Bone marrow (tissue), 2 donors: ENCODE measurements at places on chromosomes 7 and 10.

DNA sequence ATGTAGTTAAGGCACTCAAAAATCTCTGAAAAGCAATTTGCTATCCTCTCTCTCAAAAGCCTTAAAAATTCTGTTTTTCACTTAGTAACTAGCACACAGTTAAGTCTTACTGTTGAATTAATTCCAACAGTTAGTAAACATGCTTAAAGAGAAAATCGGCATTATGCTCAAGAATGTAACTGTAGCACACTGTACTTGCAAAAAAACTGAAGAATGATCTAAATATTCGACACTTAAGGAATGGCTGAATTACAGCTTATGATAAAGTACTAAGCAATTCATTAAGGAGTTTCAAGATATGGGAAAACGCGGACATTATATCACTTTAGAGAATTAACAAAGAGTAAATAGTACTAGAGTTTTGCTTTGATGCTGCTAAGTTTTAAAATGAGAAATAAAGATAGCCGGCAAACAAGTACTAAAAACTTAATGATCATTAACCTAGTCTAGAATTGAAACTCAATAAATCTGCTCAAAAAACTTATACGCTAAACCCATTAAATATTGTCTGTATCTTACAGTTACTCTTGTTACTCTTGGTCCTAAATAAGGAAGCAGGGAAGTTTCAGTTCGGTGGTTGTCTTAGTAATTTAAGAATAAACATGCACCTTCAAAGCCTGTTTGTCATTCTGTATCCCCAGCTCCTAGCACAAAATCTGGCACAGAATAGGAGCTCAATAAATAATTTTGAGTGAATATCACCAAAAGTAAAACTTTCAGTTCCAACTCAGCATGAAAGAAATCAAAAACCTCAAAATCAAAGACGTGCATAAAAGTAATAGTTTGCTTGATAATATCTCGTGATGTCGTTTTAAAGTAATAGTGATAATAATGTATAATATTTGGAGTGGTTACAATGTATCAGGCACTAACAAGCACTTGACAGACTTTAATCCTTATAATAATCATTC is 1.2 kb downstream of the TRDMT1 start:
- DNase-seq = no peak

DNA sequence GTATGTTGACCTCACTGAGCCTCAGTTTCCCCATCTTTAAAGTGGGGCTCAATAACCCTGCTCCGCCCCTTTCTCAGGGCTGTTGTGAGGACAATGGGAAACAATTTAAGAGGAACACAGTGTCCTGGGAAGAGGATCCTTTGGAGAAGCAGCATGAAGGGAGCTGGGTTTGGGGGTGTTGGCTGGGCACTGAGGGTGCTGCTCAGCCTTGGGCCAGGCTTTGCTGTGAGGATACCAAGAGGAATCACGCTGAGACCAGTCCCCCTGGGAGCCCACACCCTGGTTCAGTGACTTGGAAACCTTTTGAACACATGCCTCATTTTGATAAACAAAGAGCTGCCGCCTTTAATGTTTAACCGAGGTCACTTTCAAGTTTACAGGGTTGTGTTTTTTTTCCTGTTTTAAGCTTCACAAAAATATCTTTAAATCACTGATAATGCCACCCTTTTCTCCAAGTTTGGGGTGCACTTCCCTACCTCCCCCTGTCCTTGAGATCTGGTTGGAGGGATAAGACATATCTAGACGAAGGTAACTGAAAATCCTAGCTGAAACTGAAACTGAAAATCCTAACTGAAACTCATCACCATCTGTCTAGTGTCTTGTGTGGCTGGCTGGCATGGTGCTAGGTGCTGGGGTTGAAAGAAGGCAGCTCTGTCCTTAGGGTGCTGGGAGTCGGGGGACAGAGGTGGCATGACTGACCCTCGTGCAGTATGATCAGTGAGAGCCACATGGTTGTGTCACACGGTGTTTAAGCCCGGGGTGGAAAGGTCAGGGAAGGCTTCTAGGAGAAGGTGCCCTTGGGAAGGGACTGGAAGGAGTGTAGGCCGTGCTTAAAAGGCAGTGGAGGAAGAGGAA is 27.7 kb downstream of the ZNF775 start:
- peak; percentile 70 for DNase-seq

DNA sequence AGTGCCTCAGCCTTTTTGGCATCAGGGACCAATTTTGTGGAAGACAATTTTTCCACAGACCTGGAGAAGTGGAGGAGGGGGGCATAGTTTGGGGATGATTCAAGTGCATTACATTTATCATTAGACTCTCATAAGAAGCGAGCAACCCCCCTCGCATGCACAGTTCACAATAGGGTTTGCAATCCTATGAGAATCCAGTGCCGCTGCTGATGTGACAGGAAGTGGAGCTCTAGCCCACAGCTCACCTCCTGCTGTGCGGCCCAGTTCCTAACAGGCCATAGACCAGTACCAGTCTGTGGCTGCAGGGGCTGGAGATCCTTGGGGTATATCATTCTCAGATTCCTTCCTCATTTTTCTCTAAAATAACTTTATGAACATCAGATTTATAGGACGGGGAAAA is 50.8 kb downstream of the ATAD1 start:
- DNase-seq = no peak

DNA sequence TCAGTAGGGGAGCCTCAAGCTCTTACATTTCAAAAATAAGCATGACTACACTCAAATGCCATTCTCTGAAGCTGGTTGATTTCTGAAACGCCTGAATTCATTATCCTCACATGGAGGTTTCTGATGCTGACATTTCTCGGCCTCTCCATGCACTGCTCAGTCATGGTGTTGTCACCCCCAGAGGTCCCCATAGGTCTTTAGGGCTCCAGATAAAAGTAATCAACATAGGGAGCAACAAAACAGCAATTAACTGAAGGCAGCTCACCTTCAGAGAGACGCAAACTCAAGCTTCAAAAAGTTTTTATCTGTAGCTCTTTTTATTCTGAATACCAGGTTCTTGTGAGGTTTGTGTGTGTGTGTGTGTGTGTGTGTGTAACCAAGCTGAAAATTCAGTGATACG is 223.2 kb upstream of the LRRN3 start:
- no peak for DNase-seq

- DNase-seq = no peak
These were observed 155.9 kb downstream of the ARID5B start for GRCh38 chr10:62057359-62057758.

- no peak for DNase-seq
These were observed 123.3 kb downstream of the TRRAP start for GRCh38 chr7:99001482-99002147.

DNA sequence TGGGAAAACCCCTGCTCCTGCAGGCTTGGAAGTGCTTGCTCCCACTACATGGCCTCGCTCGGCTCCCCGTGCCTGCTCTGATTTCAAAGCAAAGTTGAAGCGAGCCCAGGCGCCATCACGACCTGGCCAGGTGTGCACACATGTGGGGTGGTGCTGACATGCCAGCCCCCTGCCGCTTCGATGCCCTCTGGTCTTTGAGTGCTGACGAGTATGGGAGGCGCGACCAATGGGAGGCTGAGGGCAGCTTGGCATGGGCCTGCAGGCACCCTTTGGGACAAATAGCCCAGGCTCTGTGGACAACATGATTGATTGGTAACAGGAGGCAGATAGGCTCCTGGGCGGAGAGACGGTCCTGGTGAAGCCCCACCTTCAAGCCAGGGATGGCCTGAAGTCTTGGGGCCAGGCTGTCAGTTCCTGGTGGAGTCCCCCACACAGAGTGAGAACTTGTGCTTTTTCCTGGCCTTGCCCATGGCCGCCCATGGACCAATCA is 252.4 kb upstream of the SEMA3A start:
- no peak for DNase-seq

DNA sequence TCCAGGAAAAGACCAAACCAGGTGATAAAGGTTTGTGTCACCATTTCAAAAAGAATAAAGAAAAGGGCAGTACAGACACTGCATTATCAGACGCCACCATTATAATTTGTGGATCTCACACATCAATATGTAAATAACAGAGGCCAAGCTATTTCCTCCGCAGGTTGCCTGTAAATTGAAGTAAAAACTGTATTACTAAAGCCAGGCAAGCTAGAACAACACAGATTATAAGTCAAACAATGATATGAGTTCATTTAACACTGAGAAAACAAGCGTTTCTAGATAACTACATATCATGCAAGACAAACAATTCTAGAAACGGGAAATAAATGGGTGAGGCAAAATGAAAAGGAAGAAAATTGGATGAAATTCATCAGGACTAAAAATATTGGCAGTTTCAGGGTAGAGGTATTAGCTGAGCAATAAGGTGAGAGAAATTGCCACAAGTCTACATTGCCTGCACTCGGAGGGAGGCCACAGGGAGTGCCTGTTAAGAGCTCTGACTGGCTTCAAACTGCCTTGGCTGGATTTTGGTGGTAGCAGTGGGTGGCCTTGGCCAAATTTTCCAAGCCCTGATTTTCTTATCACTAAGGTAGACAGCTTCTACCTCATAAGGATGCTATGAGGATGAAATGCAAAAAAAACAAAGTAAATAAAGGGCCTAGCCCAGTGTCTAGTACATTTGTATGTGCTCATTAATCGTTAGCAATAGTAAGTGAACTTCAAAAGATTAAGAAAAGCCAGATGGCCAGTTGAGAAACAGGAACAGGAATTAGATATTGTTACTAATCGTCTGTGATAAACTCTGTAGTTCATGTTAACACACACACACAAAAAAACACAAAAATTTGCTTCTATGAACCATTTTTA is 240.0 kb upstream of the NFE2L3 start:
- no peak for DNase-seq

DNA sequence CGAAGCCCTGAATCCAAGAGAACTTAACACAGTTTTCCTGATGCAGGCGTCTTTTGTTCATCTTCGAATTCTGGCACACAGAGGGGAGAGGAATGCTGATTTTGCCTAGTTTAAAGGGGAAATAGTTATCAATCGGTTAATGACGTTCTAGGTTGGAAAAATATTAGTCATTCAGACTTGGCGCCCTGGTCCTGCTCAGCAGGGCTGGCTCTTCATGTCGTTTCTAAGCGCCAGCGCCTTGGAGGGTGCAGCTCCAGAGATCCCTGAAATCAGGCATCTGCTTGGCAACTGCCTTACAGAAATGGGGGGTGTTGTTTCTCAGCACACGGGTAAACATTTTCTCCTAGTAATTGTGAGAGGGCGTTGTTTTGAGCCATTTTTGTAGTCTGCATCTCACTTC is 1.3 kb upstream of the PRTFDC1 start:
- DNase-seq = no peak

- DNase-seq = no peak
These were observed 34.6 kb upstream of the HSPA12A start for GRCh38 chr10:116777006-116777405.

- no peak for DNase-seq
These were observed 5.2 kb upstream of the UTF1 start for GRCh38 chr10:133224756-133225372.

- DNase-seq = no peak
These were observed 123.8 kb downstream of the SEMA3A start for GRCh38 chr7:84070770-84071169.

DNA sequence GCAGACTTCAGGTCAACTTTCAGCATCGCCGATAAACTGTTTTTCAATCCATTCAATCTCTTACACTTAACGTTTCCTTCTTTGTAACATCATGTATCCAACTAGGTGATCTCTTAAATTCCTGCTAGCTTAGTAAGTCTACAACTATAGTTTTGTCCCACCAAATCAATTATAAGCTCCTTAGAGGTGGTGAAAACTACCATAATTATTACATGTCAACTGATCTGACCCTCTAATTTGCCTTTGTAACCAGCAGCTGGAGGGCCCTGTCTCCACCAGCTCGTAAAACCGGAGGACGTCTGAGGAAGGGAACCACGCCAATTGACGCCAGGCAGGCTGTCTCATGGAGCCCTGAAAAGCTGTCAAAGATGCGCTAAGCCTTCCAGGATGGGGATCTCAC is 113.4 kb downstream of the ABCC2 start:
- no peak for DNase-seq

DNA sequence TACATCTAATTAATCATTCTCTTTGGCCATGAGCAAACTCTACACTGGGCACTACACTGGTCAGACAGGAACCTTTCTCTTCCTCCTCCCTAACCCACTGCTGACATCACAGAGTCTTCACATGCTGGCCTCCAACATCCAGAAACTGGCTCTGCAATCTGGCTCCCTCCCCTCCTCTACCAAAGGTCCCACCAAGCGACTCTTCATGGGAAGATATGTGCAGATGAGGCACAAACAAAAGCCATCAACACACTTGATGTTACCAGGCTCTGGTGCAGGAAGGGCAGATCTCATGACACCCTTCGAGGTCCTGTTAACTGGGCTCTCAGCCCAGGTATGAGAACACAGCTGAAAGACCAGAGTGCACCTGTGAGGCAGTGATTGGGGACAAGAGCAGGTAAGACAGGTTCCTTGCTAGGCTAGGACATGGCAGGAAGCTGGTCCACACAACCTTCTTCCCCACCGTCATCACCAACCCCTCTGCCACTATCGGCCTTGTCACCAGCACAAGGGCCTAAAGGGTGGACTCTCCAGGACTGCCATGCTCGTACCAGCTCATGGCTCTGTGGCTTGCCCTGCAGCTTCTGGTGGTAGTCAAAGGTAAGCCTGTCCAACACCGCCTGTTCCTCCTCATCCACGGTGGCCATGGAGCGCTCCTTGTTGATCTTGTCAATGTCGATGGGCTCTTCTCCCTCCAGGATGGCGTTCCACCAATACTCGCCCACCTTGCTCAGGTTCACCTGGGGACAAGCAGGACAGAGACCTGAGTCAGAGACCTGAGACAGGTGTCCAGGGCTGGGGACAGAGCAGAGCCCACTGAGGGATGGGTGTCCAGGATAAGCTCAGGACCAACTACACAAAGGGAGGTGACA is 66.6 kb upstream of the CAMK2B start:
- DNase-seq = no peak

DNA sequence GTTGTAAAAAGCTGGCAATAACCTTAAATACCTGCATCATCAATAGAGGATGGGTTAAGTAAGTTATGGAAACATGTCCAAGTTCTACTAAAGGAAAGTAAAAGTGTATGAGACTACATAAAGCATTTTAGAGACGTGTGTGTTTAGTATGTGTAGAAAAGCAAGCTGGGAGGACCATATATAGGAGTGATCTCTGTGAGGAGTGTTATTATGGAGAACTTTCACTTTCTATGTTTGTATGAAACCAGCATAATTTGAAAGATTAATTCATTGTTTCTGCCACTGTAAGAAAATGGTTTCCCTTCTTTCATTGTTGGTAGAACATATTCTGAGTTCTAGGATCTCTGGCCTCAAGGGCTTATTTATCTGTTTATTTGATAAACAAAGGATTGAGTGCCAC is 19.2 kb upstream of the PDLIM1 start:
- DNase-seq = no peak

- DNase-seq = no peak
These were observed 39.6 kb upstream of the DNAJB6 start for GRCh38 chr7:157297185-157297584.

- no peak for DNase-seq
These were observed 240.8 kb downstream of the ADK start for GRCh38 chr10:74391786-74392185.

DNA sequence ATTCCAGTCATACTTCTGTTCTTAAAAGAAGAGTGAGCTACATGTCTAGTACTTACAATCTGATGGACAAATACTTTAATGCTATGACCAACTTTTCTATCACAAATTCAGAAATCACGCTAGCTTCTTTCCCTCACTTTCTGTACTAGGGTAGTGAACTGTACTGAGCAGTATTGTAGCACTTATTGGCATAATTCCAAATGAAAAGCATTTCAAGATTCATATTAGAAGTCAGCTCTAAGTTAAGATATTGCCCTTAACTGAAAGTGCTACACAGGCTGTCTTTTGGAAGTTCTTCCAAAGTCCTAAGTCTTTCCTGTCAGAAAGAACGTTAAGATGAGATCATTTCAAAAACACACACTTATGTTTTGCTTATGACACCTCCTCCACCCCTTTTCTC is 13.4 kb downstream of the P4HA1 start:
- no peak for DNase-seq
